Aorta (tissue), 5 donors: ENCODE measurements at places on chromosomes 13 and 19. TPM values are rescaled to one million over a fixed set of nuclear protein-coding genes. Genes with fewer than 3 reads are reported as not detected.

- DNase-seq: peak; percentile 93
These were observed 29.1 kb downstream of the SHISA2 start for GRCh38 chr13:26022538-26023292.

DNA sequence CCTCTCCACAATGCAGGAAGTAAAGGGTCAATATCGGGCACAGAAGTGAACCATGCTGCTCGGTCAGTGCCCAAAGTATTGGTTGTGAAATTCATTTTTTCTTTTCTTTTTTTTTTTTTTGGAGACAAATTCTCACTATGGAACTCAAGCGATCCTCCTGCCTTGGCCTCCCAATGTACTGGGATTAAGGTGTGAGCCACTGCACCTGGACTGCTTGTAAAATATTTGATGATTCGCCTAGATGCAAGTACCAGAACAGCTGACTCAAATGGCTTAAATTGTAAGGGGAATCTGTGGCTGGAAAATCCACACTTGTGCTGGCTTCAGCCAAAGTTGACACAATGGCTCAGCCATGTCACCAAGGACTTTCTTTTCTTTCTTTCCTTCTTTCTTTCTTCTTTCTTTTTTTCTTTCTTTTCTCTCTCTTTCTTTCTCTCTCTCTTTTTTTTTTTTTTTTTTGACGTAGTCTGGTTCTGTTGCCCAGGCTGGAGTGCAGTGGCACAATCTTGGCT lies 43.7 kb downstream of the NUMBL start:
- no peak for DNase-seq

The IRF2BP1 gene
- polyA plus RNA-seq: 13.3 TPM

DNA sequence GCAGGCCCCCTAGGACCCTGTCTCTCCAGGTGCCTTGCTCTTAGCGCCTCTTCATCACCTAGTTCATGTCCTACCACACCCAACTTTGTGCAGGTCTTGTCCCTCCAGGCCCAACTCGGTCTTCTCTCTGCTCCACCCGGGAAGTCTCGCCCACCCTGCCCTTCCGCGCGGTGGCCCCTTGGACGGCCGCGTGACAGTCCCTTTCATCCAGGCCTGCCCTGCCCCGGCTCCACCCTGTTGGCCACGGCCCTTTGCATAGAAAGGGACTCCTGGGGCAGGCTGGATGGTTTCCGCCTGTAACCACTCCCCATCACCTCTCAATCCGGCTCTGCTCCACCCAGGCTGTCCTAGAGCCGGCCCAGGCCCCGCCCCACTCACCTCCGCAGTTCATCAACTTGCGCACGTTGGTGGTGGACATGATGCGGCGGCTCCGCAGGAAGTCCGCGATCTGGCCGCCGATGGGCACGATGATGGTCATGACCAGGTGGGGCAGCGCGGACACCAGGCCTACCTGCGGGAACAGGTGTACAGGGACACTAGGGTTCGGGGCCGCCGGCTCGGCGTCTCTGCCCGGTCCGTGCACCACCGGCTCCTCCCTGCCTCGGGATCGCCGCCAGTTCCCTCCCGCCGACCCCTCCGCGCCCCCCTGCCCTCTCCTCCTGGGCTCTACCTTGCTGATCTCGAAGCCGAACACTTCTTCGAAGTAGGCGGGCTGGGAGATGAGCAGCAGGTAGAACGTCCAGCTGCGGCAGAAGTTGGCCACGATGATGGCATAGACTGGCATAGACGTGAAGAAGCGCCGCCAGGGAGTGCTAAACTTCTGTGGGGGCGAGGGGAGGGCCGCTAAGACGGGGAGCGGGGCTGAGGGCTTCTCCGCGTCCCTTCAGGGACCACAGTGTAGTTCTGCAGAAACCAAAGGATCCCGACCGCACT lies 7.2 kb downstream of the GFY start:
- DNase-seq: no peak

DNA sequence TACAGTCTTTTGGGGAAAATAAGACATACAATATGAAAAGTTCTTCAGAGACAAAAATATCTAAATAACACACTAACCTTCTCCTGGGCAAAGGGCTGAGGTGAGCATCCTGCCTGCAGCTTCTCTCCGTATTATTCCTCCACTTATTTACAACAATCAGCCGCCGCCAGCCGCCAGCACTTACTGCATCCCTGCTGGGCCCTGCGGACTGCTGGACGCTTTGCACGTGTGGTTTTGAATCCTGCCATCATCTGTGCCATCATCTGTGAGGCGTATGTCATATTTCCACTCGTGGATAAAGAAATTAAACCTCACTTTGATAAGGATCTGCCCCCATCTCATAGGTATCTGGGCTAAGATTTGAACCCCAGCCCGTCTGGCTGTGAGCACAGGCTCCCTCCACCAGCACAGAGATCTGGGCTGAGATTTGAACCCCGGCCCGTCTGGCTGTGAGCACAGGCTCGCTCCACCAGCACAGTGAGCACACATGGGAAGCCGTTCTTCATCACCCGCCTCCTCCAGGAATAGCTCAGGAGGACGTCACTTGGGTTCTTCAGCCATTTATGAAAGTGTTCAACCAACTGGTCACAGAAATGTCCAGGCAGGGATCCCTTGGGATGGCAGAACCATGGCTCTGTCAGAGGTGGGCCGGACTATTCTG lies 35.2 kb upstream of the TUBGCP3 start:
- DNase-seq: no peak

The EGLN2 gene
- 60.0 TPM for polyA plus RNA-seq

- no peak for DNase-seq
These were observed 250.1 kb downstream of the VWA8 start for GRCh38 chr13:41710771-41711170.

- DNase-seq: no peak
These were observed 10.3 kb downstream of the IER2 start for GRCh38 chr19:13160557-13160956.

DNA sequence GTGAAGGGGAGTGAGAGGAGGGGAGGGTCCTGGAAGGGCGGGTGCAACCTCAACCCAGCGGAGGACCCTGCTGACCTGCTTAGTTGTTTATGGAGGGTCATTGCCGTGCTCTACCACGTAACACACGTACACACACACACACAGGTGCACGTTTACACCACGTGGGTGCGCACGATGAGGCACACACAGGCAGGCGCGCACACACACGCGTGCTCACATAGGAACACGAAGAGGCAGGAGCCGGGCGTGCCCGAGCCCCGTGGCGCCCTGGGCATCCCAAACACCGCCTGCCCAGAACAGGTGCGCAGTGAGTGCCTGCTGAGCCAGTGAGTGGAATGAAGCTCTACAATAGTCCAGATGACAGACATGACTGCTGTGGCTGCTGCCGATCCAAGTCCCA lies 11.2 kb upstream of the MADCAM1 start:
- no peak for DNase-seq

GRCh38 chr13:33340631-33341030 lies 55.1 kb upstream of the STARD13 start:
- DNase-seq: no peak

The KLHL1 gene
- not detected for polyA plus RNA-seq

- DNase-seq: no peak
These were observed 18.3 kb downstream of the ARID3A start for GRCh38 chr19:944171-944567.

- no peak for DNase-seq
These were observed 27.4 kb downstream of the INSR start for GRCh38 chr19:7266832-7267231.

DNA sequence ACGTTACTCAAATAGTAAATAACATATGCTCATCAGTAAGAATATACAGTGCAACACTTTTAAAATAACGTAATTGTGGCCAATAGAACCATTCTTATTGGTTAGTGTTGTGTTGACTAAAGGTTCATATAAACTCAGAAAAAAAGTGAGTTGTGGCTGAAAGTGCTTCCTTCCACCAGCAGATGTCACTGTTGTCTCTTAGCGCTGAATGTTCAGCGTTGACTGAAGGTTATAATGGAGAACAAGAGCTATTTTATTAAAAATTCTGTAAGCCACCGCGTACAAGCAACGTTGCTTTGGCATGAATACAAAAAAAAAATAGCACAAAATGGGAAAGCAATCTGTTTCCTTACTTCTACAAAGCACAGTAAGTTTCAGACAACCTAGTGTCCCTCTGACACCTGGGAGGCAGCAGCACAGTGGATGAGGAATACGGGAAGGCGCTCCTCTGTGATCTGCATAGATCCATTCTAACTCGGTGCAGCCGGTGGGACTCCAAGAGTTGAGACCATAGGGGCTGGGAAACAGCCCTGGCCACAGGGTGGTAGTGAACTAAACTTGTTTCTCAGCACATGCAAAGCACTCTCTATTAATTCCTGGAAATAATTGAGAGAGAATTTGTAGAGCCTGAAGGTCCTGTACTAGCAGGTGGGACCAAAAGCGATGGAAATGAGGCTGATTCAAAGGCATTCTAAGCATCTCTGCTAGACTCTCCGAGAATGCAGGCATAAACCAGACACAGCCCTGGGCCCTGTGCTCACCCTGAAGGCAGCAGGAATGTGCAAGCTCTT lies 23.9 kb upstream of the OXGR1 start:
- DNase-seq: no peak

The LIM2 gene
- not detected for polyA plus RNA-seq
